ENCODE measurements at places on chromosomes 12 and 14. TPM values are rescaled to one million over a fixed set of nuclear protein-coding genes. Genes with fewer than 3 reads are reported as not detected.

DNA sequence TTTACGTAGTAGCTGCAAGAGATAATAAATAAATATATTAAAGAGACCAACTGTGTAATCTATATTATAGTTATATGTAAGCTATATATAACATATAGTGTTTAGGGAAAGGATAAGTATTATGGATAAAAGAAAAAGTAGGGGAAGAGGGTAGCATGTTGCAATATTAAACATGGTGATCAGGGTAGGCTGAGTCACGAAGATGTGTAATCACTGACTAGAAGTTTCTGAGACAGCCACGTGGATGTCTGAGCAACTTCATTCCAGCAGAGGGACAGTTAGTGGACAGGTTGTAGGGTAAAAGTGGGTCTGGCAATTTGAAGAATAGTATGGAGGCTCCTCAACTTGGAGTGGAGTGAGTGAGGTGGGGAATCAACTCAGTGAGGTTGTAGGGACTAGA lies 109.7 kb downstream of the ANO4 start:
- DNase-seq: no peak

Gene IFNG-AS1
- not detected for polyA plus RNA-seq

DNA sequence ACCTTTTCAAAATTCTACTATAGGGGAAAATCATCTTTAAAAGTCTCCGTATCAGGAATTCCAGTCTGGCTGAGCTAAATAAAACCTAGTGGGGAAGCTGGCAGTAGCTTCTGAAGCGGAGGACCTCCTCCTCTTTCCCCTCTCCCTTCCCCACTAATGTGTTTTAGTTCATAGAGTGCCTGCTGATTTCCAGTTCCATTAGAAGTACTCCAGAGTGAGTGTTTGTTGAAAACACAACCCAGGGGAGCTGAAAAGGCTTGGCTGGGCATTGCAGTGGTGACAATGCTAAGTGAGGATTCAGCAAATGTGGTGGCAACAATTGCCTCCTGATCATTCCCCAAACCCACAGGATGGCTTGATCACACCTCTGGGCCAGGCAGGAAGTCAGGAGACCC lies 144.2 kb upstream of the FRMD6 start:
- DNase-seq: no peak

- no peak for DNase-seq
Measured at GRCh38 chr12:95601091-95601961, 50.0 kb upstream of the USP44 start.

DNA sequence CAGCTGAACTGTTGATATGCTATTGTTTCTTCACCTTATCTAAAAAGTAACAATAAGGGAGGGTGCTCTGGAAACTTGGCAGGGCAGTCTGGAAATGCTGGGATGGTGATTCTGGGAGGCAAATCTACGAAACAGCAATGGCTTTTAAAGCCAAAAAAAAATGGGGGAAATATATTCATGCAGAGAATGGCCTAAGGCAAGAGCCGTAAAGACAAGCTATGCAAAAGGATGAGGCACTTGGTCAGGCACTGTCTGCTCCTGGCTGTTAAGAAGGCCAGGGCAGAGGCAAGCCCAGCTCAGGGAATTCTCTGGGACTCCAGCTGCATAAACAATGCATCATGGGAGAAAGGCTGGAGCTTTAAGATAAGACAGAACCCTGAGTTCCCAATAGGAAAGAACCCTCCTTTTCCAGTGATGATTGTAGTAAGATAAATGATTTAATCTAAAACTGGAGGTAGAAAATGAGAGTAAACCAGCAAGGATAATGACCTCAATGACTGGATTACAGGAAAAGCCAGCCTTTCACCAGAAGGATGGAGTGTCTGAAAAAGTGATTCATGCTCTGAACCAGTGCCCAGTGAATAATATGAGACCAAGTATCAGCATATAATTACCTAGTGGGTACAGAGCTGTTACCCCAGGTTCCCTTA lies 46.0 kb downstream of the ITPR2 start:
- no peak for DNase-seq

DNA sequence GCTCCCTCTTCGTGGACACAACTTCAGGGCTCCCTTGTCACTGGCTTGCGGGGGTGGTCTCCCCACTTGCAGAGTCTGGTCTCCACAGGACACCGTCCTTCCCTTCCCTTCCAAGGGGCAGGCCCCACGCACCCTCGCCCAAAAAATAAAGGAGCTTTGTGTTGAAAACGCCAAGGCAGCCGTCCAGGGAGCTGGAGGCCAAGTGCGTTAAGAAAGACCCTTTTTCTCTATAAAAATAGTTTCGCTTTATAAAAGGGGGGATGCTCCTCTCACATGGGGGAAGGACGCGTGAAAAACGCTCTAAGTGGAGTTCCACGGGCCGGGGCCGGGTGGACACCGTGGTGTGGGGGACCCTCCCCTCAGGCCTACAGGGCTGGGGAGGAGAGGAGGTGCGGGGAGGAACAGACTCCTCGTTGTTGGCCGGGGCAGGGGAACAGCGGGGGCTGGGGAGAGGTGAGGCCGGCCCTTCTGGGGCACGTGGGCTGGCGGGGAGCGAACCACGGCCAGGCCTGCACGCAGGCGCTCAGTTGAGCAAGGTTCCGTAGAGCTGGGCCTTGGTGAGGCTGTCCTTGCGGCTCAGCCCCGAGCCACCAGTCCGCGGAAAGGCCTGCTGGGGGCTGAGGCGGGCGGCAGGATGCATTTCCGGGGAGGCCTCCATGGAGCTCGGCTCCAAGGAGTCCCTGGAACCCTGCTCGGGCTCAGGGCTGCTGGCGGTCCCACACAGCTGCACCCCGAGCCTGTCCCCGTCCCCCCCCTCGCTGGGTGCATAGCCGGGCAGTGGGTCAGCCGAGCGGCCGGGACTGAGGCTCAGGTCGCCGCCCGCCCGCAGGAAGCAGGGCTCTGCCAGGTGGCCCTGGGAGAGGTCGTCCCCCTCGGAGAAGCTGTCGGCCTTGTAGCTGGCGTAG lies 49.5 kb downstream of the BEGAIN start:
- DNase-seq: no peak

DNA sequence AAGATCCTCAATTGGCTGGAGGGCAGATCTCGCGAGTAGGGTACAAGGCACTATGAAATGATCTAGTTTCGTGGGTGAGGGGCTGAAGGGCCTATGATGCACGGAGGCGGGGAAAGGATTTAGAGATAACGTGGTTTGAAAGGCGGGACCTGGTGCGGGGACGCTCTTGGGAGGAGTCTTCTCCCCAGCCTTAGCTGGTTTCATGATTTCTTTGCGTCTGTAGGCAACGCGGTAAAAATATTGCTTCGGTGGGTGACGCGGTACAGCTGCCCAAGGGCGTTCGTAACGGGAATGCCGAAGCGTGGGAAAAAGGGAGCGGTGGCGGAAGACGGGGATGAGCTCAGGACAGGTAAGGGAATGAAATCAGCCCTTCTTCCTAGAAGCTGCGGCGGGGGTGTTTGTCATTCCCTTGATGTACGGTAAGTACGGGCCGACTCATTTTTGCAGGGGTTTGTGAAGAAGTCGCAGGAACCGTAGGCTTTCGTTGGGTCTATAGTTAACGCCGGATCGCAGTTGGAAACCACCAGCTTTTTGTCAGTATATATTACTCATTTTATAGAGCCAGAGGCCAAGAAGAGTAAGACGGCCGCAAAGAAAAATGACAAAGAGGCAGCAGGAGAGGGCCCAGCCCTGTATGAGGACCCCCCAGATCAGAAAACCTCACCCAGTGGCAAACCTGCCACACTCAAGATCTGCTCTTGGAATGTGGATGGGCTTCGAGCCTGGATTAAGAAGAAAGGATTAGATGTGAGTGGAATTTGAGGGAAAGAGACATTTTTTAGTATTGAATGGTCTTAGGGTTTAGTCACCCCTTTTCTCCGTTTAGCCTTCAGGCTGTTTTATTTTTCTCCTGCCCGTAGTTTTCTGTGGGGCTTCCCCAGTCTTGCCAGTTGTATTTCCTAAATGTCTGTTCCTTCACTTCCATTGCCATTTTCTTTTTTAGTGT lies 602 bp downstream of the APEX1 start:
- DNase-seq: no peak

- no peak for DNase-seq
Measured at GRCh38 chr12:132465269-132466190, 24.4 kb upstream of the FBRSL1 start.

Gene SDSL
- polyA plus RNA-seq: 18.2 TPM

GRCh38 chr14:72118841-72119240 lies 186.6 kb downstream of the RGS6 start:
- DNase-seq: no peak

DNA sequence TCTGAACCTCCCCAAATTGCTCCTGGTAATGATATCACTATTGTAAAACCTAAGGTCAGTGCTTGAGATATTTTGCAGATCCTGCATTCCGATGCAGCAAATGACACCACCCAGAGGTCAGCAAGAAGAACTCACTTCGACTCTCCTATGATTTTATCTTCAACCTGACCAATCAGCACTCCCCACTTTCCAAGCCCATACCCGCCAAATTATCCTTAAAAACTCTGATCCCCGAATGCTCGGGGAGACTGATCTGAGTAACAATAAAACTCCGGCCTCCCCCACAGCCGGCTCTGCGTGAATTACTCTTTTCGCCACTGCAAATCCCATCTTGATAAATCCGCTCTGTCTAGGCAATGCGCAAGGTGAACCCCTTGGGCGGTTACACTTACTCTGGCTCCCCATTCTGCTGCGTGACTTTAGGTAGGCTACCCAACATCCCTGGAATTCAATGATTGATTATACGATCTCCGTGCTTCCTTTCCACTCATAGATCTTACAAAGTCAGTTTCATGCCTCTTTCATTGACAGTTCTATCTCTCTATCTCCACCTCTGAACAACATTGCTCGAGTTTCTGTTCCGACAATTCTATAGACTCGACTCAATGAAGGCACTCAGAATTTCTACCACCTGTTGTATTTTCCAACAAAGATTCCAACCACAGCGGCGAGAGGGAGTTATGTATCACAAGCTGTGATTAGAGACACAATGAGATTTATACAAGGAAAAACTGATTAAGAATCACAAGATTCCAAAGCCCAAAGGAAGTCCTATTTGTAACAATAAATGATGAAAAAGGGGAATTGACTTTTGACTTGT lies 939 bp downstream of the NPC2 start:
- no peak for DNase-seq

Gene WNT1
- not detected for polyA plus RNA-seq

- no peak for DNase-seq
Measured at GRCh38 chr14:100399052-100399849, 76.1 kb downstream of the SLC25A47 start.

Gene NR1H4
- 12.2 TPM for polyA plus RNA-seq

- no peak for DNase-seq
Measured at GRCh38 chr14:99907761-99908652, 114.8 kb downstream of the EML1 start.

Gene PPP1R1A
- 54.6 TPM for polyA plus RNA-seq
